Activated CD4-positive, alpha-beta T cell treated with anti-CD3 and anti-CD28 coated beads, Interleukin-2, amount 50 U/mL, for 24 hours (primary cell): ENCODE measurements at places on chromosomes 12 and 14.

GRCh38 chr14:24606297-24606696, 3.2 kb downstream of the GZMH start:
- no peak for DNase-seq

GRCh38 chr14:31489691-31490090, 1.9 kb upstream of the GPR33 start:
- no peak for DNase-seq

DNA sequence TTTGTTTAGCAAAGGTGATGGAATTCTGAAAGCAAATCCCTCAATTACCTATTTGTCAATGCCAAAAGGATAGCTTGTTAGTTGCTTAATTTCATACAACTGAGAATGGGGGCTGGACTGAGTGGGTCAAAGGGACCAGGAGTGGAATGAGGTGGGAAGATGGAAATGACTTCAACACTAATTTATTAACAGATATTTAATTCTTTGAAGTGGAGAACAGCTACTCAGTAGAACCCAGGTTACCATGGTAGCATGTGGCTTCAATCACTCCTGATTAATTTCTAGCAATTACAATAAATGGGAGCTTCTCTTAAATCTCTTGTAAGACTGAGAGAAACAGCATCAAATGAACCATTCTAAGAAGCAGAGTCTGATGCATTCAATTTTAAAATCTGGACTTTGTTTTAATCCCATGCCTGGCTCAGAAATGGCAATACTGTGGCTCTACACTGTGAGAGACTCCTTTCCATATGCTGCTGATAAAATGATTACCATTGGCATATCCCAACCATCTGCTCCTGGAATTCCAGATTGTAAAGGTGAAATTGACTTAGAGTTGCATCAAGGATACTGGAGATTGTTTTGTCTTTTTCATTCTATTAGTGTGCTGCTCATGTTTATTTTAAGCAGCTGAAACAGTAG, 607.8 kb downstream of the SNAPC1 start:
- no peak for DNase-seq

- no peak for DNase-seq
These were observed 562.2 kb downstream of the GALC start for GRCh38 chr14:87430810-87431209.

GRCh38 chr14:24058260-24058950, 6.6 kb downstream of the CARMIL3 start:
- DNase-seq = no peak

DNA sequence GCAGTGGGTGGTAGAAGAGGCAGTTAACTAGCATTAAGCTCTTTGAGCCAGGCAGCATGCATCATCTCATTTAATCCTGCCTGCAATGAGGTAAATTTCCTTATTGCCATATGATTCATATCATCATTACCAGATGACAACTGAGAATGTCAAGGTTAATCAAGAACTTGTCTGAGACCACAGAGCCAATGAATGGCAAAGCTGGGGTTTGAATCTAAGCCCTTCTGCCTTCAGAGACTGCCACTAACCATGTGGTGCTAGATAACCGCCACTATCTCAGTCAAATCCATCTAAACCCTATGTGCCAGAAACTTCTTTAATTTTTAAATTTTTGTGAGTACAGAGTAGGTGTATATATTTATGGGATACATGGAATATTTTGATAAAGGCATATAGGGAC, 77.8 kb upstream of the GRIP1 start:
- DNase-seq = no peak

DNA sequence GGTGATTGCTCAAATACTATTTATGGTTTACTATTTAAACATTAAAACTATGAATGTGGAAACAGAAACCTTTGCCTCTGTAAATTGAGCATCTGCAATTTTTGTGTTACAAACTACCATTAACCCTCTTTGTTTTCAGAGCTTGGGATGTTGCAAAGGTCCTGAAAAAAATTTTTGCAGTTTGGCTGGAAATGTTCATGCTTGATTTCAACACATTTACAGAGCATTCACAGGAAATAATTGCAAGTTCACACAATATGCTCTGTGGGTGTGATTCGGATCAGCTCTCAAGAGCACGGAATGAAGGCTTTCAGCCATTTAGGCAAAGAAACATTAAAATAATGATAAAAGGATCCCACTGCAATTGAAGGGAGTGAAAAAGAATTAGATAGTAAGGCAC, 232.9 kb downstream of the ATP23 start:
- DNase-seq = no peak

DNA sequence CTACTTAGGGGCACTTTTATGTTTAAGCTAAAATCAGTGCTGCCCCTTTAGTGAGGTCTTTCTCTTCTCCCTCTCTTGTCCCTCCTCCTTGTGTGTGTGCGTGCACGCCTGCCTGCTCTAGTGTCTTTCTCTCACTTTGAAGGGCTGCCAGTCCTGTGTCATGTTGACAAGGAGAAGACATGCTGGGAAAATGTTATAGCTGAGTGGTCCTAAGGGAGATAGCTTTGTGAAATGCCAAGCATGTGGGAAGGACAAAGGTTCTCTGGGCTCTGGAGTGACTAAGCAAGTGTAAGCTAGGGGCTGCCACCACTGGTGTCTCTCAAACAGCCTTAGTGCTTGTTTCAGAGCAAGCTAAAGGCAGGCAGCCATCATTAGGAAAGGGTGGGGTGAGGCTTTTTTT, 108.4 kb downstream of the EMP1 start:
- DNase-seq = no peak

- no peak for DNase-seq
These were observed 678.9 kb upstream of the LMO3 start for GRCh38 chr12:17284873-17285272.

- no peak for DNase-seq
These were observed 16.9 kb downstream of the PLEKHG7 start for GRCh38 chr12:92719674-92720073.

DNA sequence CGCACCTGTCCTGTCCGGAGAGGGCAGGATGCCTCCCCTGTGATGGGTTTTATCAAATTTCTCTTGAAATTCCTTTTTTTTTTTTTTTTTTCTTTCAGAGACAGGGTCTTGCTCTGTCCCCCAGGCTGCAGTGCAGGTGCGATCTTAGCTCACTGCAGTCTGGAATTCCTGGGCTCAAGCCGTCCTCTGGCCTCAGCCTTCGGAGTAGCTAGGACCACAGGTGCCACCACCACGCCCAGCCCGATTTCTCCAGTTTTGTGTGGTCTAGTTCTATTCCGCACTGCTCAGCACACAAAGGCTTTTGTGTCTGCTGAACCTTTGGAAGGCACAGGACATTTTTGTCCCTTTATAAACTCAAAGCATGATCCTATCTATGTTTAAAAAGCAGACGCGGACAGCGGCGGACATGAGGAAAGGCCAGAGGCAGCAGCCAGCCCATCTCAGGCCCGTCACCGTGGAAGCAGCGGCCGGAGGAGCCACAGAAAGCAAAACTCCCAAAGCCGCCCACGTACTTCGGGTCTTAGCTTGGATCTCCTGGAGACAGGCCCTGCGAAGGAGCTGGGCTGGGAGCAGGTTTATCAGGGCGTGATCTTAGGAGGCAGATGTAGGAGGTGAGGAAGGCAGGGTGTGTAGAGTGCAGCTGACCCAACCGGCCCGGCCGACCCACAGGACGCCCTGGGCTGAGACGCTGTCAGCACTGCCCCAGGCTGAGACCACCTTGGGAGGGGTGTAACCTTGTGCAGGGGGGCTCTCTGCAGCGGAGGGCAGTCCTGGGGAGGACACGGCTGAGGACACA, 30.9 kb upstream of the FBRSL1 start:
- no peak for DNase-seq

DNA sequence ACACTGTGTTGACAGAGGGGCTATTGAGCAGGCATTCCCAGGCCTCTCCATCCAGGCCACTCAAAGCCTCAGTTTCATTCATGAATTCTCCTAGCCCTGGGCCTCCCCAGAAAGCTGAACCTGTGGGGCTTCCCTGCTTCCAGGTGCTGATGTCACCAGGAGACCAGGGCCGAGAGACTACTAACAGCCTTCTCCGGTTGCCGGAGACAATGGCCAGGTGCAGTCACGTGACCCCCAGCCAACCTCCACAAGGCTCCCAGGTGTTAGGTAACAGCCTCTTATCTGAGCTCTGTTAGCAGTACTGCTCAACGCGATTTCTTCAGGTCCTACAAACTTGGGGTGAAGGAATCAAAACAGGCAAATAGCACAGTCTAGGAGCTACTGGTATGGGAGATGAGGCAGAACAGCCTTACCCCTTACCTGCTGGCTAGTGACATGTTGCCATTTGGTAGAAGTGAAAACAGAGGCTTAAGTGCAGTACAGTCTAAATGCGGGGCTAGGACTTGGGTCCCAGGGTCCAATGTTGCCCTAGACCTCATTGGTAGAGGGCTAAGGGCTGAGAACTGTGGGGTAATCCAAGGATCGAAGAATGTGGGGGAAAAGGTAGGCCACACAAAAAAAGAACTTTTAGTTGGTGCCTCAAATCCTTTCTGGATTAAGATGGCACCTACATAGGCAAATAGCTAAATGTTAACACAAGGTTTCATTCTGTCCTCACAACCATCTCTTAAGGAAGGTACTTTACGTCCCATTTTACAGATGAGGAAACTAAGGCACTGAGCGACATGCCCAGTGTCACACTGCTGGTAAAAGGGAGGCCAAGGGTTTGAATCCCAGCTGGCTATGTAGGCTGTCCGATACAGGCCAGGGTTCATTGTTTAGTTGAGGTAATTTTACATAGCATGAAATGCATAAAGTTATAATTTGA, 3.8 kb downstream of the CCDC88C start:
- DNase-seq = no peak

DNA sequence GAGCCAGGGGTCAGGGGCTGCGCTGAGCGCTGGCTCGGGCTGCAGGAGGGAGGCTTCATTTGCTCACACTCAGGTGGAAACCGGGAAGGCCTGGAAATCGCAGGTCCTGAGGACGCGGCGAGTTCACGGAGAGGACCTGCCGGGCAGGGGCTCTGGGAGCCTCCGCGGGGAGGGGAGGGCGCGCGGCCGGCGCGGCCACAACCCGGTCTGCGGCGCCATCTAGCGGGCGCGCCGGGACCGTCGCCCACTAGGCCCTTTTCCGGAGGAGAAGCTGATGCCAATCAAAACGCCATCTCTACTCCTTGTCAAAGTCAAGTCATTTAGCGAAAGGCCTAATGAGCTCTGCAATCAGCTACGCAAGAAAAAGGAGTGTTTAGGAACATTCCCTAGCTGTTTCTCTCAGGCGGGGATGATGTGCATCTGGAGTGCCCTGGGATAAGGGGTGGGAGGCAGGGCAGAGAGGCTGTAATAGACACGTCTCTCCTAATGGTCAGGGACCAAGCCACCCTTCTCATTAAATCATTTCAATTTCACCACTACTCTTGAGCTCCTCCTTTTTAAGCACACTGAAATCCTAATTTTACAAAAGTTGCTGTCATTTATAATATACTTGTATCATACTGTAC, 885.8 kb upstream of the TMEM132C start:
- DNase-seq = peak; percentile 1

GRCh38 chr12:13124656-13125505, 21.4 kb upstream of the GSG1 start:
- no peak for DNase-seq

DNA sequence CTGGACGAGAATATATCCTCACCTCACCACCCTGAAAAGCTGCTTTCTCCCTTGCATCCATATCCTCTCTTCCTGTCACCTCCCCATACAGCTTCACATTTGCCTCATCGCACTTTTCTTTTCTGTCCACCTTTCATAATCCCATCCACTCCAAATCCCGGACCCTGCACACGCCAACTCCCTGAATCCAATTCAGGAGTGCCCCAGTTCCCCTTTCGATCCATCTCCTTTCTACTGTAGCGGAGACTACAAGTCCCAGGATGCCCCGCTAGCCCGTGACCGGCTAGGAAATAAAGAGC, 2.5 kb downstream of the TMEM253 start:
- no peak for DNase-seq

- no peak for DNase-seq
These were observed 74.2 kb downstream of the KTN1 start for GRCh38 chr14:55654243-55654642.
